Stimulated activated CD4-positive, alpha-beta T cell treated with anti-CD3 and anti-CD28 coated beads, Interleukin-2, amount 100 ng/mL, for 24 hours (primary cell): ENCODE measurements at places on chromosomes 6 and 20.
A peak's percentile ranks its signal among the peaks of the same experiment; 100 is the strongest.

GRCh38 chr6:71886184-71887005 is at the start of gene RIMS1:
Gene RIMS1 (plus strand): TSS chr6:71886550. CDS start chr6:71887024, 474 bp downstream.
- no peak for DNase-seq

DNA sequence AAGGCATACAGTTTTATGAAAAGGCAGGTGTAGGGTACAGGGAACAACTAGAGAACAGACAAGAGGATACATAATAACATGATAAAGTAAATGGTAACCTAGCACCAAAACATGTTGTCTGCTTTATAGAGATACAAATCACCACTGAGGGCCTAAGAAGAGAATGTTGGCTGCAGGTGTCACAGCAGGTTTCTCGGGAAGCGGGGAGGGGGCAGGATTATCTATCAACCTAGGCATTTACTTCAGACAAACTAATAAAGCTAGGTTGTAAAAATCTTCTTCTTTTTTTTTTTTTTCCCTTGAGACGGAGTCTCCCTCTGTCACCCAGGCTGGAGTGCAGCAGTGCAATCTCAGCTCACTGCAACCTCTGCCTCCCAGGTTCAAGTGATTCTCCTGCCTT is 22.7 kb downstream of the PIM1 start:
- DNase-seq = no peak

DNA sequence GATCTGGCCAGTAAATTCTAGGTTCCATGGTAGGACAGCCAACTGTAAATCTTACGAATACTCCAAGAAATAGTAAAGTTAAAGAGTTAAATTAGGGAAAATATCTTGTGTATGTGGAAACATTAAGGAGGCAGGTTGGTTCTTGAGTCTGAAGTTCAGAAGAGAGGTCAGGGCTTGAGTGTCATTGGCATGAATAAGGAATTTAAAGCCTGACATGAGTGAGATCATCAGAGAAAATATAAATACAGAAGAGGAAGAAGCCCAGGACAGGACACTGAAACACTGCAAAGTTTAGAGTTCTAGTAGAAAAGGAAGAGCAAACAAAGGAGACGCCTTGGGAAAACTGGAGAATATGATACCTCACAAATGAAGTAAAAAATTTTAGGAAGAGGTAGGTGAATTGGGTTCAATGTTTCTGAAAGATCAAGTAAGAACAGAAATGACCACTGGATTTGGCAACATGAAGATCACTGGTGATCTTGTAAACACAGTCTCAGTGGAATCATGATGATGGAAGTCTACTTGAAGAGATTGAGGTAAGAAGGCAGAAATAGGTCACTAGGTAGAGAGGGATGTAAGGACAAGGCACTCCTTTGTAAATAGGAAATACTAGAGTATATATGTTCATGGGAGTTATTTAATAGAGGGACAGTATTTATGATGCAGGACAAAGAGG is 41.6 kb upstream of the SYNCRIP start:
- no peak for DNase-seq

GRCh38 chr6:87623248-87623647 is 33.3 kb downstream of the ORC3 start:
- no peak for DNase-seq

GRCh38 chr6:55282115-55282514 is 45.2 kb upstream of the GFRAL start:
- no peak for DNase-seq

GRCh38 chr20:1637755-1638154 is 17.9 kb upstream of the SIRPB1 start:
- no peak for DNase-seq

DNA sequence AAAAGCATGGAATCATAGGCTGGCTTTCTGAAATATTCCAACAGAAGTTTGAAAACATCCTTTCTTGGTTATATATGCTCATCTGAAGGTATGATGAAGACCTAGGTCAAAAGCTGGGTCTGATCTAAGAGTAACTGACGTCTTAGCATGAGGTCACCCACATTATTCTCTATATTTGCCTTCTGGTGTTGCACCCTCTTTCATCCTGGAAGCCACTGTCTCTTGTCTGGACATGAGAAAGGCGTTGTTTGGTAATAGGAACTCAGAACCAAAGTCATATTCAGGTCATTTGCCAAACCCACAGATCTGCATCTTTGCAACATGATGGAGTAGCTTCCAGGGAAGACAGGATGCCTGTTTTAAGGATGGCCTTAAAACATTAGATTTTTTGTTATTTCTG is 17.6 kb downstream of the GABRR1 start:
- DNase-seq = no peak

GRCh38 chr6:56933650-56934049 is 21.3 kb upstream of the BEND6 start:
- no peak for DNase-seq

GRCh38 chr20:57580478-57581201 is 19.7 kb downstream of the PCK1 start:
- no peak for DNase-seq

DNA sequence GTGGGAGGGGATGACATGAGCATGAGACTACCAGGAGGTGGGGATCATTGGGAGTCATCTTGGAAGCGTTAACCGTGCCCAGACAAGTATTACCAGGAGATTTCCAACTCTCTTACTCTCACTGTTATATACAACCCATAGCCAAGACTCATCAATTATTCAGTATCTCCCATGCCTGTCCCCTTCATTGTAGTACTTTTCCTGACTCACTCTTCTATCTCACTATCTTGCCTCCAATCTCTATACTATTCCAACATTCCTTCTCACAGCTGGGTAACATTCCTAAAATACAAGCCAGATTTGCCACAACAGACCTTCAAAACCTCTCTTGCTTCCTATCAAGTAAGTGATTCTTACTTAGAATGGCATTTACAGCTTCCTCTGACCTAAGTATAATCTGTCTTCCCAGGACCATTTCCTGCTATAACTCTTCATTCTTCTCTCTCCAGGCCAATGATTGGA is 226.3 kb upstream of the SMLR1 start:
- no peak for DNase-seq

- no peak for DNase-seq
Measured at GRCh38 chr20:33524261-33524660, 34.4 kb downstream of the CBFA2T2 start.

GRCh38 chr20:64244281-64244805 is 11.2 kb upstream of the PCMTD2 start:
- DNase-seq = no peak

- DNase-seq = no peak
Measured at GRCh38 chr20:5072756-5073659, 46.8 kb downstream of the PCNA start.

DNA sequence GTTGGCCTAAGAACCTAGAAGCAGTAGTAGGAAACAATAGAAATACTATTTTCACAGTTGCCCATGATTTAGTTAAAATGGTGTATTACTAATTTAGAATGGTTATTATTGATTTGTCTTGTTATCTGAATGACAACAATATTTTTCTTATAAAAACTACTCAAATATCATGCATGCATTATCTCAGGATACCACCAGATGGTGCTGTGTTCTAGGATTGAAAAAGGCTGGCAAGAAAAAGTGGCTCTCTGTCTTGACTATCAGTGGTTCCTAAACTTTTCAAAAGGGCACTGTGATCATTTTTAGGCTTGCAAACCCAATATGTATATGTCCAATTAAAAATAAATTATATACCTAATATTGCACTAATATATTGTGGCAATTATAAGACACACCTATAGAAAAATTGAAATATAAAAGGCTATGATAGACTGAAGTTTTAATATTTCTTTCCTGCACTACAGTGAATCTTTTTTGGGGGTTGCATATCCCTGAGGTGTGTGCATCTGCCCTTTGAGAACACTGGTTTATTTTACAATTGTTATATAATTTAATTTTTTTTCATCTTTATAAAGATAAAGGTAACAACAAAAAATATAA is 131.7 kb upstream of the MLIP start:
- peak; percentile 17 for DNase-seq

GRCh38 chr20:50968289-50968688 is 9.7 kb downstream of the MOCS3 start:
- DNase-seq = no peak

GRCh38 chr6:129491436-129491835 is 218.5 kb downstream of the ARHGAP18 start:
- DNase-seq = no peak

GRCh38 chr20:33105316-33105924 is 26.0 kb downstream of the BPIFB4 start:
- DNase-seq = no peak

GRCh38 chr6:144769142-144769541 is 484.0 kb downstream of the UTRN start:
- DNase-seq = no peak

GRCh38 chr6:69933239-69933638 is 66.9 kb downstream of the COL19A1 start:
- DNase-seq = no peak

GRCh38 chr6:45942953-45943352 is 72.7 kb downstream of the CLIC5 start:
- DNase-seq = no peak

DNA sequence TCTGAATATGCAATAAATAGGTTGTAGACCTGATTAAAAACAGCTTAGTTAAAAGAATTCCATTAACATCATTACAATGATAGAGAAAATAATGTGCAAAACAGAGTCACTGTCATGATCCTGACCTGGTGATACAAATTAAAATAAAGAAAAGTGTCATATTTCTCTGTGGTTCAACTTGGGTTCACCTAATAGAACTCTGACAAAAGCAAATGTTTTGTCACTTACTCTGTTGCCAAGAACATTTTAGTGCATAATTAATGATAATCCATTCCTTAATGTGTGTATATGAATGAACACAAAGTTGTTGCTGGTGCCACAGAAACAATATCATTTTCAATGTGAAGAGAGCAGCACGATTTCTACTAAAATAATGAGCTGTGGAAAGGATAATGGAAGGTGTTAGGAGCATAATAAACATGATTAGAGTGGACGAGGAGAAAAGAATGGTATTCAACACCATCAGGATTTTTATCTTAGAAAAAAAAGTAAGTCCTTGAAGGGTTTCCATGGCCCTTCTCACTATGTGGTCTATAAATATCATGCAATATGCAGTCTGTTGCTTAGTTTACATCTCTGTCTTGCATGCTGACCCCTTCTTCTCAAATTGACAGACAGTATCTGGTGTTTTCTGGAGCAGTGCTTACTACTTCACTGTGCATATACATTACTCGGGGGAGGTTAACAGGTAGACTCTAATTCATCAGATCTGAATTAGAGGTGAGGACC is 656.6 kb upstream of the MMS22L start:
- DNase-seq = no peak

GRCh38 chr20:25236450-25237304 is 11.2 kb upstream of the PYGB start:
- no peak for DNase-seq

- DNase-seq = no peak
Measured at GRCh38 chr6:170024940-170025339, 265.9 kb downstream of the DLL1 start.

DNA sequence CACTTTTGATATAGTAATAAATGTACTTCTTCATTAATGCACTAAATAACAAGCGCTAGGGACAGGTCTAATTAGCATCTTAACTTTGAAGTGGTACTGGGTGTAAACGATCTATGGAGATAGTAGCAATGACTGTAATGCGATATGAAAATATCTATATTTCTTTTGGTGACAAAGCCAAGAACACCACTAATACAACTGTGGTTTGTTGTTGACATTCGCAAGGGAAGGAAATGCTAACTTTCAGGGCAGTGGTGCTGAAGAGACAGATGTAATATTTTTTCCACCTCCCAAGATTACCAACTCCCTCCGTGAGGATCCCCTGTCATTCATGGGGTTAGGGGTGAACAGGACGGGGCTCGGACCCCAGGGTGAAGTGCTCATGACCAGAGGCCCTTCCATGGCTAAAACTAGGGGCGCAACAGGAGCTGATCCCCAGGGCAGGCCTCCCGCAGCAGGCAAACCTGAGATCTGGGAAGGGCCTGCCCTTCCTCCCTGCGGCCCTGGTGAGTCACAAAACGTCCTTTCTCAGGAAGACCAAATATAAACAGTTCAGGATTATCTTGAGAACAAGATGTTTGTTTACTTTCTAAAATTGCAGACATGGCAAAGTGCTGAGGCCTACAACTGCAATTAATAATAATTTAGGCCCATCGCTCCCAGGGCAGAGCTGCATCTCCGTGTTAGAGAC is 65.0 kb upstream of the TOX2 start:
- DNase-seq = no peak

DNA sequence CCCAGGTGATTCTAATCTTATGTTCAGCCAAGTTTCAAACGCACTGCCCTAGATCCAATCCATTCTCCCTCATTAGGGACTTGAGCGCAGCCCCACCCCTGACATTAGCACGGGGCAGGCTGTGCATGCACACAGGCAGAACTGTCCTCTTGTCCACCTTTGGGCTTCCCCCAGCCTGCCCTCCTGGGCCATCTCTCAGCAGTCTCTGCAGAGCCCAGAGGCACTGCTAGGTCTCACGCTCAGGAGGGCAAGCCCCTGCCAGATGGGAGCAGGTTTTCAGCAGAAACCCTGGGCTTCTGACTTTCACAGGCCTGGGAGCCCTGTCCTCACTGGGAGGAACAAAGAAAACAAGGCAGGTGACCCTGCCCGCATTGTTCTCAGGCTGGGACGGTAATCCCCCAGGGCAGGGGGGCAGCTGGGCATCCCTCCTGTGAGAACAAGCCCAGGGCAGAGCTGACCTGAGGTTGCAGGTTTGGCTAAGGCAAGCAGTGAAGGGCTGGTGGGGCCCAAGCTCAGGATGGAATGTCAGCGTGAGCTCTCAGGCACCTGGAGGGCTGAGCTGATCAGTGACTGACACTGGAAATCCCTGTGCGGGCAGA is 24.5 kb downstream of the KCNK5 start:
- DNase-seq = no peak

GRCh38 chr20:43825051-43825402 is 89.6 kb upstream of the TOX2 start:
- no peak for DNase-seq

DNA sequence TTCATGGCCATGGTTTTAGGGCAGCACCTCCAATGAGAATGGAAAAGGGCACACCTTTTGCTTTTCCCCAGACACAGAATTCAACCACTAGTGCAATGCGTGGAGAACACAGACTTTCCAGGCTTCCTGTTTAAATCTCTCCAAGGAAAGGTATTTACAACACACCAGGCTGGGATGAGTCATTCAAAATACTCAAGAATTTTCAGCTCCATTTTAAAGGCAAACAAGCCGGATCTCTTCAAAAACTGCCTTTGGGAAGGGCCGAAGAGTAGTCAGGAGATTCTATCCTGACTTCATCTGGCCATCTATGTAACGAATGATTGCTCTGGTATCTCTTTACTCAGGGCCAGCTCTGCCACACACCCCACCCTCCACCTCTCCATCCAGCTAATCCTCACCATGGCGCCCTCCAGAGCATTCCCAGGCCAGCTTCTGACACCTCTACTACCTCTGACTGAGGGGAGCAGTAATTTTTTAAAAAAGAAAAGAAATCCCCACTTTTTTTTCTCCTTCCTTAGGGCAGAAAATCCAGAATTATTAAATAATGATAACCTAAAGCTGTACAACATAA is 254.6 kb downstream of the LY86 start:
- DNase-seq = no peak
